Prostate gland (tissue), 2 donors: ENCODE measurements at places on chromosomes 11 and 22.

DNA sequence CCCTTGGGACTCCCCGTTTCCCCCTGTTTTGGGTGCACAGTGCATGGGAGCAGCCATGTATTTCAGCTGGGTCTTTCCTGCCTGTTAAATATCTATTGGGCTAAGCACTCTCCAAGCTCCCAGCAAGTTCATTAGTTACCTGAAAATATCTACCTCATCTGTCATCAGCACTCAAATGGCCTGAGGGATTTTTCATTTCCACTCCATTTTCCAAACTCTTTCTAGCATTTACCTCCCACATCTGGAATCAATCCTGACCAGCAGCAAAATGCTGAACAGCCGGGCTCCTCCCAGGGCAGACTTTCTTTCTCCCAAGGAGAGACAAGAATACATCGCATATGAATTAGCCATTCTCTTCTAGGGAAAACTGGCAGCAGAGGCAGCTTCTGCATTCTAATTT is 273.5 kb upstream of the MPPED2 start:
- no peak for DNase-seq

- no peak for DNase-seq
Observed at GRCh38 chr11:104260456-104260855, 96.5 kb upstream of the PDGFD start.

DNA sequence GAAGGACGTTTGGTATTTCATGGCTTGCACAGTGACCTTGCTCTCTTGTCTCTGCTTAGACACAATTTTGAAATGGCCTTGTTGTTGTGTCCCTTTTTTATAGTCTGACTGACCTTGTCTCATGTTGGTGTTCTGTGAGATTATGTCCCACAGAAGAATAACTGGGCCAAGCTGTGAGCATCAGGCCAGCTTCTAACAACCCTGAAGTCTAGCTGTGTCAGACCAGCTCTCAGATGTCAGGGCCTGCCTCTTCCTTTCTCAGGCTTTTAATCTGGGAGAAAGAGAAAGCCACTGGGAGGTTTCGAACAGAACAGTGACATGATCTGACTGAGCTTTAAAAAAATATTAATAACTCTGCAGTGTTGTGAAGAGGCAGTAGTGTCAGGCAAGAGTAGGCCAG is 2.0 kb upstream of the UEVLD start:
- no peak for DNase-seq

DNA sequence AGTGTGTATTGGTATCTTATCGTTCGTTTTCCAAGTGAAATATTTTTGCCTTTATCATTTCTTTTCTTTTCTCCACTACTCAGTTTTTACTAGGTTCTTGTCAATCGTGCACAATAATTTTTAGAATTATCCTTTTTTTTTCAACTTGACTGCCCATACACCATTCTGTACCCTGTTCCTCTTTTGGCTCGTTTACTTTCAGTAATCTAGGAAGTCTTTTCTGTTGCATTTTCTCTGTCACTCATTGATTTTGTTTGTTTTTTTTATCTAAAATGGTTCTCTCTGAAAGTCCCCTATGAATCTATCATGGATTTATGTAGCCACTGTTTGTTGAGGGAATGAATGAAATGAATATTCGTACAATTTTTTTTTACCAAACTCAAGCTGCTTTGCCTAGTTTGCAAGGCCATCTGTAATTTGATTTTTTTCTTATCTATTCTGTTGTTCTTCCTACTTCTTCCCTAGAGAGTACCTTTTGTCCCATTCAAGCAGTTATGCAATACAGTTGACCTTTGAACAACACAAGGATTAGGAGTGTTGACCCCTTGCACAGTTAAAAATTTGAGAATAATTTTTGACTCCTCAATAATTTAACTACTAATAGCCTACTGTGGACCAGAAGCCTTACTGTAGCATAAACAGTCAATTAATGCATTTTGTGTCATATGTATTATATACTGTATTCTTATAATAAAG is 166.3 kb downstream of the TMEM135 start:
- no peak for DNase-seq

- DNase-seq: no peak
Observed at GRCh38 chr11:22079133-22079872, 113.6 kb upstream of the ANO5 start.

- no peak for DNase-seq
Observed at GRCh38 chr11:85718991-85719807, 33.2 kb upstream of the CCDC89 start.

DNA sequence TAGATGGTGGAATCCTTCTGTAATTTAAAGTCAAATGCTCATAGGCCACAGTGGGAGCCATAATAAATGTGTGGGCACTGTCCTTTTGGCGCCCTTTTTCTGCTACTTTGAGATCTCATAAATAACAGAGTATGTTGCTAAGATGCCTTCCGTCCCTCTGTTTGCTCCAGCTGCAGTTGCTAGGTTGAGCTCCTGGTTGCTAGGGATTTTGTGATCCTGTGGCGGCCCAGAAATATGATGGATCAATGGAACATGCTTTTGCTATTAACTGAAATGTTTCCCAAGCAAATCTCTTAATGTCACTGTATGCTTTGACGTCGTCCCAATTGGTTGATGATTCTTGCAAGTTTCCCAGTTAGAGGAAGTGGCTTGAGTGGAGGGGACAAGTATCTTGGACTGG is 53.5 kb downstream of the MYO18B start:
- no peak for DNase-seq

DNA sequence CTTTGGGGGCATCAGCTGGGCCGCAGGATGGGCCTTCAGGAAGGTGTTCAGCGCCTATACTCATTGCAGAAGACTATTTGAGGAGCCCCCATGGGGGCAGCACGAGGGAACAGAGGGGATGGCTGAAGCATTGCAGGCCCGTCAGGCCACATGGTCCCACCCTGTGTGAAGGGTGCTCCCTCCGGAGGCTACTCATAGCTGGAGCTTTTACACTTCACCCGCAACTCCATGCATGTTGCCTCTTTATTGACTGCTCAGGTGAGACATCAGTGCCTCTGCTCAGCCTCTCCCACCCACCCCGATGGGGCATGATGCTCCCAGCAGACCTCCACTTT is 1500.9 kb downstream of the TBC1D22A start:
- no peak for DNase-seq

DNA sequence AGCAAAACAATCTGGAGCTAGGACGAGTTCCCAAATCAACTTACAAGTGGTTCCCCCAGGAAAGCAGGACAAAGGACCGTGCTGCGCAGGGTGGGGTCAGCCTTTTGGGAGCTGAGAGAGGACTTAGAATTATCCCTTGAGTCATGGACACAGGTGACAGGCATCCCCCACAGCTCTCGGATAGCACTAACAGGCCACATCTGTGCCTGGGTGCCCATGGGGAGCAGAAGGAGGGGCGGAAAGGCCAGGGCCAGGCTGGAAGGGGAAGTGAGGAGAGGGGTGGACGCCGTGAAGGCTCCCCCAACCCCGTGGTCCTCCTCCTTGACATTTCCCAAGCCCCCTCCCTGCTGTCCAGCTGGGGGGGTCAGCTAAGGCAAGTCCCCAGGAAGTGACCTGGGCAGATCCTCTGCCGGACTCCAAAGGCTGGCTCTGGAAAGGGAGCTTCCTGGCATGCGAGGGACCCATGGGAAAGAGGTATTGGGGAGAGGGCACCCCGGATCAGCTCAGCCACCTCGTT is 31.6 kb upstream of the A4GALT start:
- DNase-seq: no peak

- no peak for DNase-seq
Observed at GRCh38 chr11:12211331-12212065, 101.1 kb downstream of the MICAL2 start.

DNA sequence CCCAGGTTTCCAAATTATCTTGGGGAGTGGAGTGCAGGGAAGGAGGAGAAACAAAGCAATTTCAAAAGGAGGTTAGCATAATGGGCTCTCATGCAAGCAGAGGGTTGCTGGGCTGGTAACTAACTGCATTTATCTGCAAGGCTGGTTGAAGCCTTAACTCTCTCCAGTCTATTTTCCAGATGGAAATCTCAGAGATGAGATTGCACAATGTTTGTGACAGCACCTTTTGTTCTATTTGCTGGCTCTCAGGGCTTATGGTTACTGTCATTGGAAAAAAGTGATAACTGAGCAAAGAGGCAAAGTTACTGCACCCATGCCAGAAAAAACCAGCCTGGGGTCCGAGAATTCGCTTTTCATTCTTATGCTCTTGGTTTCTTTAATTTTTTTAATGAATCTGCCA is 33.2 kb downstream of the ABCC8 start:
- no peak for DNase-seq

DNA sequence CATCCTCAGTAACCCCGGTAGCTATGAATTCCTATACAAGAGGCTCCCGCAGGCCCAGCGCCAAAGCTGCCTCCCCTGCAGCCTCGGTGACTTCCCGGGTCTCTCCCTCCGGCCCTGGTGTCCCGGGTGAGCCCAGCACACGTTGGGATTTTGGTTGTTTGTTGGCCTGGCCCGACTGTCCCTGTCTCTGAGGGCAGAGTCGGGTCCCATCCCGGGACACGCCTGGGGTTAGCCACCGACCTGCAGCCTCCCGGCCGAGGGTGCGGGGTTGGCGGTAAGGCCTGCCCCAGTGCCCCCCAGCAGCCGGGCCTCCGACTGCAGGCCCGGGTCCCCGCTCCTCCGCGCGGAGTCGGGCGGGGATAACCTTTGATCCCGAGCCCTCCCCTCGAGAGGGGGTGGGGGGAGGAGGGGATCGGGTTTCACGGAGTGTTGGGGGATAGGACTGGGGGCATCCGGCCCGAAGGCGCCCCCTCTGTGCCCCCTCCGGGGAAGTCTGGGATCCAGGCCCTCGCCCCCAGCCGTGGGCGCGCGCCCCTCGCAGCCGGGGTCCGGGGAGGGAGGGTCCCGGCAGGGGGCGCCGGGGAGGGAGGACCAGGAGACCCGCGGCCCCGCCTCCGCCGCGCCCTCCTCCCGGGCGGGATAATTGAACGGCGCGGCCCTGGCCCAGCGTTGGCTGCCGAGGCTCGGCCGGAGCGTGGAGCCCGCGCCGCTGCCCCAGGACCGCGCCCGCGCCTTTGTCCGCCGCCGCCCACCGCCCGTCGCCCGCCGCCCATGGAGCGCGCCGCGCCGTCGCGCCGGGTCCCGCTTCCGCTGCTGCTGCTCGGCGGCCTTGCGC is at the start of gene FBLN1:
Gene FBLN1, plus strand, starts transcription at position 669 of the 835 bp plus-strand sequence. Its CDS starts 103 bp downstream, at position 772.
- no peak for DNase-seq

GRCh38 chr22:37381489-37381888 is 45.8 kb downstream of the ELFN2 start:
- no peak for DNase-seq

GRCh38 chr11:66846671-66847091 is 3.4 kb downstream of the RCE1 start:
- no peak for DNase-seq

- DNase-seq: no peak
Observed at GRCh38 chr11:44695169-44695833, 31.5 kb upstream of the TSPAN18 start.

GRCh38 chr11:60777106-60777505 is 8.0 kb upstream of the MS4A10 start:
- no peak for DNase-seq

GRCh38 chr22:17912945-17913721 is 111.2 kb downstream of the MICAL3 start:
- DNase-seq: no peak
